Caudate nucleus (tissue), 63 donors: ENCODE measurements at places on chromosomes 3 and 15.

GRCh38 chr3:24067483-24067882 lies 122.4 kb downstream of the NR1D2 start:
- DNase-seq, result no peak

- no peak for DNase-seq
These were observed 50.3 kb upstream of the SELENOK start for GRCh38 chr3:53941950-53942349.

DNA sequence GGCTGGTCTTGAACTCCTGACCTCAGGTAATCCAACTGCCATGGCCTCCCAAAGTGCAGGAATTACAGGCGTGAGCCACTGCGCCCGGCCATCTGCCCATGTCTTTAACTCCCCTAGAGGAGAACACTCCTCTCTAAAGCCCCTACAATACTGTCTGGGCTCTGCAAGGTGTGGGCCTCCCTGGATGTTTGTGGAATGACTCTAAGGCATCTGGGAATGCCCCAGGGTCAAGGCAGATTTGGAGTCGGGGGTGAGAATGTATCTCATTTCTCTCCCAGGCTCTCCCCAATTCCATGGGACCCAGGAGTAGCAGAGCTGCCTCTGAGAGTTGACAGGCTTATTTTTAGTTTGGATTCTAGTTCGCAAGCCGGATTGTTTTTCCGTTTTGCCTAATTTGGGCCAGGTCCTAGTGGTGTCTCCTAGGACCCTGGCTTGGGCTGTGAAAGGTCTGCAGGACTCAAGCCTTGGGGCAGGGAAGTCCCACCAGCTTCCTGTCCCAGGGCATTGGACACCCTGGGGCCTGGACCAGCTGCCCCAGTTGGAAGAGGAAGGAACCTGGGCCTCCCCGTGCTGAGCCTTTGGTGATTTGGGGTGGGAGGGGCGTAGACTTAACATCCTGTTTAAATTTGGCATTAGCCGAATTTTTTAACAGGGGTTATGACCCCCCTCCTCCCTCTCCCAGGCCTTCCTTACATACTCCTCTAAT lies 53.5 kb downstream of the MAGEF1 start:
- no peak for DNase-seq

DNA sequence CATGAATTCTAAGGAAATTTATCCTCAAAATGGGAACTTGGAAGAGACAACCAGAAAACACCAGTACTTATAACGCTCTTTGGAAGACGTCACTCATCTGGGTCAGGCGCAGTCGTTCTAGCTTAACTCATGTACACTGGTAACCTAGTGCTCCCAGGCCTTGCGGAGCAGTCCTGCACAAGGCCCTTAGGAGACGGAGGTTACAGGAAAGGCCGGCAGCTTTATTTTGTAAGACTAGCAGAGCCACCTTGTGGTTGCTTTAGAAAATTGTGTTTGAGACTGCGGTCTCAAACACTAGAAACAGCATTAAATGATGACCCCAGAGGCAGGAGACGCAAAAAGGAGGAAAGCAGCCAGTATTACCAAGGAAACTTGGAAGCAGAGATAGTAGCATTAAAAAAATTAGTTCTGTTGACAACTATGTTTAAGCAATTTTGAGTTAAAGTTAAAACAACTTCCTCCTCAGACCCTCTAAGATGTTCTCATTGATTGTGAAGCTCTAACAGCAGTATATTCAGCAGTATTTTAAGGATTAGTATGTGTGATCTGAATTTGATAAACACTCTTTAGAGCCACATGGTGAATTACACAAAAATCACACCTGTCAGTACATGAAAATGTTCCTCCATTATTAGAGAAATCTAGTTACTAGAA lies 141.9 kb upstream of the C2CD4B start:
- no peak for DNase-seq

DNA sequence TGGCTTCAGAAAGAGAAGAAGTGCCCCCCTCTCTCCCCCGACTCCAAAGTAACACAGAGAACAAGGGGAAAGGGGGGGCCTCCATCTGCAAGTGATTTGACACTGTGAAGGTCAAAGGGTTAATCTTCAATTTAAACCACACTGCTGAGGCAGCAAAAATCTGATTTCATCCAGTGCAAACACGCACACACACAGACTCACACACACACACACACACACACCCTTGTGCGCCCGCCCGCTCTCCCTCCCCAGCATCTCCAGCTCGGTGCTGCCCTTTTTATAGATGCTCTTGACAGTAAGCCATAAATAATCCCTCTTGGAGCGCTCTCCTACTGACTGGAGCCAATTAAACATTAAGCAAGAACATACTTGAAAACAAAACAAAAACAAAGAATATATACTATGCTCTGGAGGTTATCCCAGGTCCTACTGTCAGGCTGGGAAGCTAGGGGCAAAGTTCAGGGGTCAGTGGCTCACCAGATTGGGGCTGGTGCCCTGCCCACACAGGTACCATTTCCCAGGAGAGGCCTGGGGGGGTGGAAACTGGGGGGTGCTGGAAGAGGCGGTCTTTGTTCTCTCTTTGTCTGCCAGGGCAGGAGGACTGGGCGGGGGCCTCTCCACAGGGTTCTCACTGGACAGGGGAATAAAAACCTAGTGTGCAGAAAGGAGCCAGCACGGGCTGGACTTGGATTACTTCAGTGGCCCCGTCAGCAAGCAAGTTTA lies 16.3 kb downstream of the BMF start:
- DNase-seq, result no peak

DNA sequence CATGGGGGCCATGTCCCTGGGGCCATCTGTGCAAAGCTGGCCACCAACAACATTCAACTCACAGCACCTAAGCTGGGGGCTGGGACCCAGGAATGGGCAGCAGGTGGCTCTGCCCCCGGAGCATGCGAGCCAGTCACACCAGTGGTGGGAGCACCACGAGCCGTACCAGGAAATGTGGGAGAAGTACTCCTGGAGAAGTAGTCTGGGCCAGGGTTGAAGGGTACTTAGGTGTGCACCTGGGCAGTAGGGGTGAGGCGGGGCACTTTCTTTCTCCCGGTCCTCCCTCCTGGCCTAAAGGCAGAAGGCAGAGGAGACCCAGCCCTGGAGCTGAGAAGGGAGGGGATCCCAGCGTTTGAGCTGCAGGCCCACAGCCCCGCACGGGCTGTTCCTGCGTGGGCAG lies 94.2 kb downstream of the PLXNA1 start:
- DNase-seq, result no peak

DNA sequence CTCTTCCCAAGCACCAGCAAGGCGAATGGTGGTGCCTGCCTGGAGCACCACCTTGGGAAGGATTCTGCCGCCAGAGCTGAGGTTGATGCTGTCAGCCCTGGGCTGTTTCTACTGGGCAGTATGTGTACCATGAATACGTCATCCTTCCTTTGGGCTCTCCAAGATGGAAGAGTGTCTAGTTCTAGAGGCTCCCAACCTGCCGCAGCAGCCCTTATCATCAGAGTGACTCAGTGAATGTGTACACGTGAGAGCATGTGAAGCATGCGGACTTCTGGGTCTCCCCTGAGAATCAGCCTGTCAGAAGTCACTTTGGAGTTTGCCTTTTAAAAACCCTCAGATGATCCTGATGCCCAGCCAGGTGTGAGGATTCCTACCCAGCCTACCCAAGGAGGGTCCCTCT lies 20.9 kb downstream of the PLA2G4D start:
- no peak for DNase-seq
